ENCODE measurements at places on chromosomes 11 and 22.

GRCh38 chr11:77568916-77569675 lies 20.7 kb upstream of the AQP11 start:
- no peak overlapping the region for H3K4me3 ChIP-seq
- no peak overlapping the region for H3K27ac ChIP-seq
- H3K27me3 ChIP-seq: no peaks in the 10 kb centered on the region
- no peaks in the 10 kb centered on the region for H3K4me1 ChIP-seq
- no peak for DNase-seq

DNA sequence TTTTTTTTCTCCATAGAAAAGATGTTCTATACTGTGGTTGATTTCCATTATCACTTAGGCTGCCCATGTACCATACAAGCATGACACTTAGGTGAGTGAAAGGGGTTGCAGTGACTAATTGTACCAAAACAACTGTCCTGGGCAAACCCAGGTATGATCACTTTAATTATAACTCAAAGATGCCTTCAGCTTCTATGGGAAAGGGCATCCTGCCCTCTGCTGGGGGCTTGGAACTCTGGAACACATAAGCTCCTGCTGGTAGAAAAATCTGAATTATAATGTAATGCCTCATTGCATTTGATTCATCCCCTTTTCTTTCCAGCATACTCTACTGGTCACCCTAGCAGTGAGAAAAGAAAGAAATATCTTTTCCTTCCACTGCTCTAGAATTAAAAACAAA lies 206.3 kb downstream of the DDX10 start:
- peak; percentile 47 for DNase-seq
- H3K36me3 ChIP-seq: no peaks in the 10 kb centered on the region

GRCh38 chr22:42955848-42956247 lies 59.1 kb downstream of the PACSIN2 start:
- H3K27ac ChIP-seq: no peak overlapping the region
- H3K27me3 ChIP-seq: no peaks in the 10 kb centered on the region
- peaks cover 36% of the 10 kb centered on the region for H3K4me1 ChIP-seq
- H3K4me3 ChIP-seq: no peak overlapping the region
- no peak for DNase-seq

DNA sequence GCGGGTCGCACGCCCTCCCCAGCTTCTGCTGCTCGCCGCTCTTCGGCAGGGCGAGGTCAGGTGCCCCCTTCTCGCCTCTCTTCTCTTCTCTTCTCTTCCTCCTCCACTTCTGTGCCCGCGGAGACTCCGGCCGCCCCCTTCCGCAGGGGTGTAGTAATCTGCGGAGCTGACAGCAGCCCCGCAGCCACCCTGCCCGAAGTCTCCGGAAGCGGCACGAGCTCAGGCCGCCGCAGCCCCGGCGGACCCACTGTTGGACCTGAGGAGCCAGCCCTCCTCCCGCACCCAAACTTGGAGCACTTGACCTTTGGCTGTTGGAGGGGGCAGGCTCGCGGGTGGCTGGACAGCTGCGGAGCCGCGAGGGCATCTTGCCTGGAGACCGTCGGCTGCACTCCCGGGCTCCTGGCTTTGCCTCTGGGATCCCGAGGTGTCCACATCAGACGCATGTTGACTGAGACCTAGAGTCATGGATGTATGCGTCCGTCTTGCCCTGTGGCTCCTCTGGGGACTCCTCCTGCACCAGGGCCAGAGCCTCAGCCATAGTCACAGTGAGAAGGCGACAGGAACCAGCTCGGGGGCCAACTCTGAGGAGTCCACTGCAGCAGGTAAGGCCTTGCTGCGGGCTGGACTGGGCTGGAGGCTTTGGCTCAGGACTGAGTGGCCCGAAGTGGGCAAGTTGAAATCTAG lies 486 bp downstream of the STIM1 start:
- no peaks in the 10 kb centered on the region for H3K36me3 ChIP-seq
- H3K4me1 ChIP-seq: no peaks in the 10 kb centered on the region
- peak; percentile 54 for DNase-seq
- H3K27me3 ChIP-seq: peaks cover 3% of the 10 kb centered on the region

- peak overlapping the region; percentile 53 for H3K4me3 ChIP-seq
- peaks cover 2% of the 10 kb centered on the region for H3K4me1 ChIP-seq
- H3K27ac ChIP-seq: no peak overlapping the region
- peaks cover 8% of the 10 kb centered on the region for H3K27me3 ChIP-seq
- no peaks in the 10 kb centered on the region for H3K36me3 ChIP-seq
Observed at GRCh38 chr11:77046060-77046501, 11.9 kb downstream of the B3GNT6 start.

DNA sequence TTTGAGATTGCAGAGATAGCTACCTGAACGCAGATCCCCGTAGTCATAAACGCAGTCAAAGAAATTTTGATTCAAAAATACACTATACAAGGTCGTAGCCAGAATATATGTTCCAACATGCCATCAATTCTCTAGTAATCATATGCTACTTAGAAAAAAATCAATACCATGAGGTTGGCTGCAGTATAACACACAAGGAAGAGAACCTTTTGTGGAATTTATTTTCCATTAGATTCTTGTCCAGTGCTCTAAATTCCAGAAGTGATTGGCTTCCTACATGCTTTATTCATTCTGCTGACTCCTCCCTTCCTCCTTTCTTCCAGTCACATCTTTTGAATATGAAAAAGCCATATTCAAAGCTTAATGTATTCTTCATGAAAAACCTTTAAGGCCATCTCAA lies 189.9 kb downstream of the NTM start:
- no peaks in the 10 kb centered on the region for H3K4me1 ChIP-seq
- DNase-seq: no peak
- no peaks in the 10 kb centered on the region for H3K27me3 ChIP-seq
- no peaks in the 10 kb centered on the region for H3K36me3 ChIP-seq
- H3K27ac ChIP-seq: no peak overlapping the region
- H3K4me3 ChIP-seq: no peak overlapping the region

DNA sequence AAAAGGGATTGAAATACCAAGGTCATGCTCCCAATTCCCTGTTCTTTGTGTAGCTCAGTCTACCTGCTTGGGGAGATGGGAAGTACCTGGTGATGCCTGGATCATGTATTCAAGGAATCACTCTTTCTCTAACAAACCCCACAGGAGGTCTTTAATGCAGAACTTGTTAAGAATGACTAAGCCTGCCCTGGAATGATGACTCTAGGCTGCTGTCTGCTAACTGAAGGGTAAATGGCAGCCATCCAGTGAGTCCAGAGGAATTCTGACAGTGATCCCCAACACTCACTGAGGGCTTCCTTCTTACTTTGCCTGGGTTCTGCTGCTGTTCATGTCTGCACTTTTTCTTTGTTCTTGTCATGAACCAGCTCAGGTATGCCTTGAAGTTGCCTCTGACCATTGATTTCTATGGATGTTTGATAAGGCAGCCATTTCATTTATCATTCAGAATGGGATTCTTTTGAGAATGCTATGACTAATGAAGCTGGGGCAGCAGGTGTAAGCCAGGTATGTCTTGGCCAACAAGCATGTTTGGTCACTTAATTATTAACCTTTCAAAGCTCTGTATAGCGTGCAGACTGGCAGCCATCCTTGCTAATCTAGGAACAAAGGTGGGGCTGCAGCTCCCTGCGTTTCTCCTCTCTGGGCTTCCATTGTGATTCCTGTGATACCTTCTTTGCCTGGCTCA lies 11.4 kb downstream of the PRSS23 start:
- no peak for DNase-seq
- peaks cover 5% of the 10 kb centered on the region for H3K27me3 ChIP-seq
- H3K4me1 ChIP-seq: no peaks in the 10 kb centered on the region
- no peaks in the 10 kb centered on the region for H3K36me3 ChIP-seq
- H3K27ac ChIP-seq: no peak overlapping the region

- H3K4me1 ChIP-seq: peaks cover 12% of the 10 kb centered on the region
- no peak overlapping the region for H3K4me3 ChIP-seq
- peaks cover 2% of the 10 kb centered on the region for H3K27me3 ChIP-seq
- no peak overlapping the region for H3K27ac ChIP-seq
- DNase-seq: no peak
Observed at GRCh38 chr11:97973352-97973857, 1047.3 kb upstream of the CNTN5 start.

- H3K27me3 ChIP-seq: peaks cover 1% of the 10 kb centered on the region
- H3K4me3 ChIP-seq: no peak overlapping the region
- H3K36me3 ChIP-seq: no peaks in the 10 kb centered on the region
- no peak overlapping the region for H3K27ac ChIP-seq
- peaks cover 5% of the 10 kb centered on the region for H3K4me1 ChIP-seq
Observed at GRCh38 chr22:33723915-33724314, 196.4 kb downstream of the LARGE1 start.

DNA sequence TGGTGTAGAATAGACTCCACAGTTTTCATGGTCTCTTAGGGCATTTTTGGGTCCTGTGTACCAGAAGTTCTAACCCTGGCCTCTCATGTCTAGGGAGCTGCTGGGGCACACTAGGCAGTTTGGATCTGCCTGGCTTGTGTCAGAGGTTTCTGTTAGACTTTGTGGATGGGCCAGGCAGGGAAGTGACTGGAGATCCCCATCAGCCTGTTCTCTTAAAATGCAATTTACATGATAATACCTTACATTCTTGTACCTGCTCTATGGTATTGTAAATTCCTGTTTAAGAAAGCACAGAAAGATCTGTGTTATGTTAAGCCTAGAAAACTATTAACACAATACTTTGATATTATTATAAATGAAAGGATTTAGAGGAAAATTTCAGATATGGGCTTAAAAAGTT lies 104.0 kb downstream of the ARHGAP42 start:
- H3K4me1 ChIP-seq: peaks cover 16% of the 10 kb centered on the region
- no peak for DNase-seq
- no peak overlapping the region for H3K27ac ChIP-seq
- H3K36me3 ChIP-seq: no peaks in the 10 kb centered on the region
- H3K27me3 ChIP-seq: no peaks in the 10 kb centered on the region

DNA sequence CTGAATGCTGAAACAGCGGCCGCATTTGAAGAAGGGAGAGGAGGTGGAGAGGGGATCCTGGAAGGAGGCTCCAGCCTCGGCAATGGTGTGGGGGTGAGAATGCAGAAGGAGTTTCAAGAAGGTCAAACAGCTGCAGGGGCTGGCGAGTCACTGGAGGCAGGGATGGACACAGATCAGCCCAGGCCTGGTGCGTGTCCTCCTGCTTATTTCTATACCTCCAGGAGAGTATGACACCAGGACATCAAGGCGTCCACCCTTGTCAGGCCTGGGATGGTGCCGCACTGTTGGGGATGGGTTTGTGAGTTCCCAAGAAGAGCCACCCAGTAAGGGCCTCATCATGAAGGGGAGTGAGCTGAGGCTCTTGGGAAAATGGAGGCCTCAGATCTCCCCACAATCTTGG lies 23.1 kb downstream of the IGLL1 start:
- no peak overlapping the region for H3K27ac ChIP-seq
- no peak for DNase-seq

GRCh38 chr11:132914600-132914999 lies 617.7 kb downstream of the OPCML start:
- H3K36me3 ChIP-seq: no peaks in the 10 kb centered on the region
- no peak for DNase-seq
- no peak overlapping the region for H3K4me3 ChIP-seq

- peak overlapping the region; percentile 64 for H3K27ac ChIP-seq
- peak; percentile 61 for DNase-seq
- peaks cover 2% of the 10 kb centered on the region for H3K27me3 ChIP-seq
- H3K4me1 ChIP-seq: peaks cover 24% of the 10 kb centered on the region
- no peaks in the 10 kb centered on the region for H3K36me3 ChIP-seq
Observed at GRCh38 chr11:44868021-44868420, 82.7 kb downstream of the TP53I11 start.

DNA sequence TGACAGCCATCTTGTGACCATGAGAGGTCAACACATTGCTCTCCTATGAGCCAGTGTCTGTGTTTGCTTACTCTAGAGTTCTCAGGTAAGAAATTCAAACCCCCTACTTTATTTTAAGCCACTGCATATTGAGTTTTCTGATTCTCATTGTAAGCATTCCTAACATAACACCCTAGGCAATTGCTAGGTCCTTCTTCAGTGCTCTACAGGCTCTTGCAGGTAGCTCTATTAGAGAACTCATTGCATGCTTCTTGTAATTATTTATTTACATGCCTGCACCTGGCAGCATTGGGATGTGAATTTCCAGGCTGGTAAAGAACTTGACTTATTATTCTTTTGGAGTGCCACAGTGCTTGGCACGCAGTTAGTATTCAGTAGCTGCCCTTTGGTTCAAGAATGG lies 288.8 kb upstream of the SYN3 start:
- peaks cover 16% of the 10 kb centered on the region for H3K36me3 ChIP-seq
- no peak for DNase-seq
- no peaks in the 10 kb centered on the region for H3K4me1 ChIP-seq
- no peak overlapping the region for H3K27ac ChIP-seq

- peaks cover 32% of the 10 kb centered on the region for H3K4me1 ChIP-seq
- peak; percentile 88 for DNase-seq
- peak overlapping the region; percentile 8 for H3K27ac ChIP-seq
- H3K27me3 ChIP-seq: peaks cover 14% of the 10 kb centered on the region
- H3K4me3 ChIP-seq: peak overlapping the region; percentile 75
- no peaks in the 10 kb centered on the region for H3K36me3 ChIP-seq
Observed at GRCh38 chr22:45007391-45008185, 2.2 kb downstream of the PHF21B start.

DNA sequence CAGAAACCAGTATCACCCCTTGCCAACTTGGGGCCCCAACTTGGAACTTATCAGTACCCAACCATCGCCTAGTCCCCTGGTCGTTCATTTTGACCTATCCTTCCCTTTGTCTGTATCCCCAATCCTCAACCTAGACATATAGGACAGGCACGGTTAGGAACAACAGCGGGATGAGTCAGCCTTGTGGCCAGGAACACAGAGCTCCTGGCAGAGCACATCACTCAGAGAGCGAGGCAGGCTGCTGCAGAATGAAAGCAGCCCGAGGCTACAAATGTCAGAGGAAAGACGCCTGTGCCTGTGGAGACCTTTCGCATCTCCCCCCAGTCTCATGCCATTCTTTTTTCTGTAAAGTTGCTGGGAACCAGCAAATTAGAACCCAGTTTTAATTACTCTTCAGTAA lies 14.6 kb downstream of the DKK3 start:
- H3K4me1 ChIP-seq: peaks cover 56% of the 10 kb centered on the region
- peaks cover 11% of the 10 kb centered on the region for H3K36me3 ChIP-seq
- peak overlapping the region; percentile 28 for H3K4me3 ChIP-seq
- H3K27ac ChIP-seq: peak overlapping the region; percentile 63

GRCh38 chr11:9341638-9342178 lies 27.3 kb upstream of the TMEM41B start:
- no peak for DNase-seq
- no peak overlapping the region for H3K4me3 ChIP-seq
- no peak overlapping the region for H3K27ac ChIP-seq
- H3K4me1 ChIP-seq: no peaks in the 10 kb centered on the region
- no peaks in the 10 kb centered on the region for H3K27me3 ChIP-seq
